Lower lobe of right lung (tissue), 2 donors: ENCODE measurements at places on chromosomes 6 and 20.

DNA sequence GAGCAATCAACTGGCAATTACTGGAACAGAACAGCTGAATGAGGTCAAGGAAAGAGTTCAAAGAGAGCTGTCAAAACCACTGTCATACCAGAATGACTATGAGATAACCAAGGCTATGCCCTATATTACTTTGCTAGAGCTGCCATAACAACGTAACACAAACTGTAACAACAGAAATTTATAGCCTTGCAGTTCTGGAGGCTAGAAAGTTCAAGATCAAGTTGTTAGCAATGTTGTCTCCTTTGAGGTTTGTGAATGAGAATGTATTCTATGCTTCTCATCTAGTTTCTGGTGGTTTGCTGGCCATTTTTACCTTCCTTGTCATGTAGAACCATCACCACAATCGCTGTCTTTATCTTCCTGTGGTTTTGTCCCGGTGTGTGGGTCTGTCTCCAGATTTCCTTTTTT lies 1323.0 kb upstream of the GJE1 start:
- no peak for DNase-seq

DNA sequence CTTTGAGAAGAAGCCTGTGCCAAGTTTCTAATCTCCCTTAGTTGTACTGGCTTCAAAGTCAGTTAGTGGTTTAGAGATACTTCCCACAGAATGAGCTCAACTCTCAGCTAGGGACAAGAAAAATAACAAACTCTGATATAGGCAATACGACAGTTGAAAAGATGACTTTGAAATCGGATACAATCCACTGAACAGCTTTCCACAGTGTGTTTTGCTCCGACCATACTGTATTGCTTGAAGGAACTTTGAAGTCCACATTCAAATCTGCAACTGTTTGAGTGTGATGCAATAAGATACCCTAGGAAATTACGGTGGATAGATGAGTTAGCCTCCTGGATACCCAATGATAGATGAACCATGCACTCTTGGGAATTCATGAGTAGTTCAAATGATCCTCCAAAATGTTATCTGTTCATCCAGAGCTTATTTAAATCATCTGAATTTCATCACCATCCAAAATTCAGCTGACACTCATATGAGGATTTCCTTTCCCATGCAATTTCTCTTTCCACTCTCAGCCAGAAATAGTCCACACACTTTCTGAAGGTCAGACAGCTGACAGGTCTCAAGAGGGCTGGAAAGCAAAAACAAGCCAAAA lies 443.8 kb downstream of the HAO1 start:
- no peak for DNase-seq

DNA sequence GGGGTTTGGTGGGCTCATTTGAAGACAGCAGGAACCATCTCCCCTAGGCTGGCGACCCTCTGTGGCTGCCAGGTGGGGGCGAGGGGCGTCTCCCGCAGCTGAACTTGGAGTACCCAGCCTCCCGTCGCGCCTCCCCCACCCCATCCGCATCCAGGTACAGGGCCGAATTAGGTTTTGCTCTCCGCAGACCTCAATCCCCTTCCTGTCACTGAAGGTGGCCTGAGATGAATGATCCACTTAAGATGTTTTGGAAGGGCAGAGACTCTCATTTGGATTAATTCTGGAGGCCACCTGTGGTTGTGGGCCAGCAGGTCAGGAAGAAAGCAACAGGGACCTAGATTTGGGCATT lies 493 bp downstream of the CD83 start:
- no peak for DNase-seq

- DNase-seq = no peak
These were observed 109.9 kb downstream of the MAP3K4 start for GRCh38 chr6:161101517-161101916.
